HFFc6 (cell line): ENCODE measurements at places on chromosomes 13 and 19. TPM values are rescaled to one million over a fixed set of nuclear protein-coding genes. Genes with fewer than 3 reads are reported as not detected.

ARL11 gene
- not detected in 3 replicates for total RNA-seq

GRCh38 chr13:36555151-36555986 lies 118.5 kb upstream of the SERTM1 start:
- H3K4me1 ChIP-seq: no peaks in the 10 kb centered on the region
- H3K4me3 ChIP-seq: no peak overlapping the region
- H3K27ac ChIP-seq: no peak overlapping the region
- no peaks in the 10 kb centered on the region; the same call in 1 of the 2 replicates for H3K27me3 ChIP-seq
- no peaks in the 10 kb centered on the region for H3K36me3 ChIP-seq

CHST8 gene
- not detected in 2 replicates for total RNA-seq

DNA sequence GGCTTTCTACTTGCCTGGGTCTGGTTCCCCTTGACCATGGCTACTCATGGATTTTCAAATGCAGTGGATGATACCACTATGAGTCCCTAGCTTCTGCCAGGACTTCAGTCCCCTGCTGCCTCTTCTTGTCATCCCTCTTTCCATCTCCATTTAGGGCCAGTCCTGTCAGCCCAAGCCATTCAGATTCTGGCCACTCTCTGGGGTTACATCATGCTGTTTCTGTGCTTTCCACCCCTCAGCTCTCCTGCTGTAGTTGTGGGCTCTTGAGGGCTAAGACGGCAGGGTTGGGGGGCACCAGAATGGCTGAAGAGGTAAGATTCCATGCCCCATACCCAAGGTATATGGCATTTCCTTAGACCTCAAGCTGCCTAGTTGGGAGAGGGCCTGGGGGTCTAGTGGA lies 13.2 kb upstream of the ZNF492 start:
- no peaks in the 10 kb centered on the region for H3K36me3 ChIP-seq
- no peak overlapping the region for H3K27ac ChIP-seq
- no peaks in the 10 kb centered on the region for H3K4me1 ChIP-seq
- DNase-seq: no peak

DNA sequence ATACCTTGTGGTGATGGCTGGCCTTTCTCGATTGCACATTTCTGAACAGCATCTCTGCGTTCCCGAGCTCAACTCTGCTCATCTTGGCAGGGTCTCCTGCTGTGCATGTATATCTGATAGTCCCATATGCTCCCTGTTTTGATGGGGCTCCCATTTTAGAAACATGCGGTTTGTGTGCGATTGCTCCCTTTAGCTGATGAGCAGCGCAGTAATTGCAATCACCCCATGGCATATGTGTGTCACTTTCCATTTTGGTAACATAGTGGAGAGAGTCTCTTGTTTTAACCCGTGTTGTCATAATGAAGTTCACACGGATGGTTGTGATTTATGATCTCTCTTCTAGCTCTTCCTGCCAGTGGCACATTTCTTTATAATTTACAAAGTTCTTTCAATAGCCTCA lies 144.7 kb downstream of the MTUS2 start:
- peaks cover 1% of the 10 kb centered on the region; the same call in 1 of the 2 replicates for H3K27me3 ChIP-seq
- no peaks in the 10 kb centered on the region for H3K4me1 ChIP-seq
- no peak for DNase-seq
- H3K27ac ChIP-seq: no peak overlapping the region

TINCR gene
- 0.18 and 0.34 TPM in 2 replicates for total RNA-seq

WASF3 gene
- total RNA-seq: 32.2 to 36.1 TPM (median 32.9 TPM) in 3 replicates

DNA sequence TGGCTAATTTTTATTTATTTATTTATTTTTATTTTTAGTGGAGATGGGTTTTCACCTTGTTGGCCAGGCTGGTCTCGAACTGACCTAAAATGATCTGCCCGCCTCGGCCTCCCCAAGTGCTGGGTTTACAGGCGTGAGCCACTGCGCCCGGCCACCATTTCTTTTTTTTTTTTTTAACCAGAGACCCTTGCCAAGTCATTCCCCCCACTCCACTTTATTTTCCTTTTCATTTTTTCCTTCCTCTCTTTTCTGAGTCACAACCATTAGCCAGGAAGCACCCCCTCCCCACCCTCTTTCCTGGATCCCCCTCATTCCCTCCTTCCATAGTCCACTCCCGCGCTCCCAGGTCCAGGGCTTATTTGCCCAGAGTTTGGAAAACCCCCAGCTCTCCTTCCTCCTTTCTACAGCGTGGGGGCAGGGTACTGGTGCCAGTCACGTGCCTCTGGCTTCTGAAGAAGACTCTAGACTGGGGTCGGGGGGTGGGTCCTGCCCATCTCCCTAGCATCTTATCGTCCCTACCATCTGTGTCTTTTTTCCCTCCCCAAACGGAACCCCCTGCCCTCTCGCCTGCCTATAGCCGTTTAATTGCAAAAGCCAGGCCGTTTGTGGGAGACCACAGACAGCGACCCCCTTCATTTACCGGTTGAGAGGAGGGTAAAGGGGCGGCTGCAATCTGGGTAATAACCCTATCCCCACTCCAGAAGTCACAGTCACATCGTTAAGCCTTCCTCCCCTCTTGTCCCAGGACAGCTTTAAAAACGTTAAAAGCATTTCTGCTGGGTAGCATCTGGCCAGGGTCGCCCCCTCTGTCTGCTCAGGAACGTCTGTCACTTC lies 1.1 kb upstream of the CALR start:
- peak overlapping the region; percentile 92 for H3K27ac ChIP-seq
- H3K4me1 ChIP-seq: peaks cover 36% of the 10 kb centered on the region
- peaks cover 8% of the 10 kb centered on the region for H3K27me3 ChIP-seq
- DNase-seq: no peak
- peaks cover 39% of the 10 kb centered on the region for H3K36me3 ChIP-seq
- peak overlapping the region; percentile 99 for H3K4me3 ChIP-seq

DNA sequence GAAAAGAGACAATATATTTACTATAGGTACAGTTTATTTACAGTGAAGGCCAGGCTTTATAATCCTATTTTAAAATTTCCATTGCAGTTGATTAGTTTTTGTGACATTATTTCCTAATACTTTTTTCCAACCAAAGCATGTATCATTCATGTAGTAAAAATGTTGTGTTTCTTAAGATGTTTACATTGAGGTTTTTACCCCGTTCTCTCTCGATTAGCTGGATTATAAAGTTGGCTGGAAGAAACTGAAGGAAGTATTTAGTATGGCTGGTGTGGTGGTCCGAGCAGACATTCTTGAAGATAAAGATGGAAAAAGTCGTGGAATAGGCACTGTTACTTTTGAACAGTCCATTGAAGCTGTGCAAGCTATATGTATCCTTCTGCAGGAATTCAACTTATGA lies 21.2 kb downstream of the HNRNPM start:
- DNase-seq: no peak
- peaks cover 64% of the 10 kb centered on the region for H3K36me3 ChIP-seq
- no peak overlapping the region for H3K4me3 ChIP-seq
- H3K27ac ChIP-seq: peak overlapping the region; percentile 3; the same call in 1 of the 2 replicates
- H3K27me3 ChIP-seq: no peaks in the 10 kb centered on the region

GRCh38 chr13:93956426-93956825 lies 523.1 kb downstream of the DCT start:
- no peak overlapping the region for H3K4me3 ChIP-seq
- H3K4me1 ChIP-seq: peaks cover 9% of the 10 kb centered on the region
- no peaks in the 10 kb centered on the region for H3K36me3 ChIP-seq

GRCh38 chr19:43408043-43408442 lies 6.6 kb upstream of the TEX101 start:
- DNase-seq: no peak
- H3K36me3 ChIP-seq: no peaks in the 10 kb centered on the region
- no peaks in the 10 kb centered on the region for H3K4me1 ChIP-seq
- H3K4me3 ChIP-seq: no peak overlapping the region
- no peak overlapping the region for H3K27ac ChIP-seq
- peaks cover 17% of the 10 kb centered on the region for H3K27me3 ChIP-seq

ACP7 gene
- total RNA-seq: not detected in 3 replicates

DNA sequence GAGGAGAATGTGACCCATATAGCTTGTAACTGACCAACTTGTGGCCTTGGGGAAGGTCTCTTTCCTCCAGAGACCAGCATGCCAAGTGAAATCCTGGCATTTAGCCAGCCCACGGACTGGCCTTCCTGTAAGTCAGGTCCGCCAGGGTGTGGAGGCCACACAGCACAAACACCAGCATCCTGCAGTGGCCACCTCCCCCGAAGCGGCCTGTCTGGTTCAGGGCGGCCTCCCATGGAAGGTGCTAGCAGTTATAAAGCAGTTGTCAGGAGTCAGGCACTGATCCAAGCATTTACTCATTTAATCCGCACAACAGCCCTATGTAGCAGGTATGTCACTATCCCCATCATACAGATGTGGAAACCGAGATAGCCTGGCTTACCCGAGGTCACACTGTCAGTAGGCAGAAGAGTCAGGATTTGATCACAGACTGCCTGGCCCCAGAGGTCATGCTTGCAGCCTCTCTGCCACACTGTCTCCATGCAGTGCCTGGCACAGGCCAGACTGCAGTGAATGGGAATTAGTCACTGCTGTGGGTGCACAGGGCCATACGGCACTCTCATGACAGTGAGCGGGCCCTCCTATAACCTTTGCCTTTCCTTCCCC lies 36.7 kb downstream of the CAPN12 start:
- H3K27me3 ChIP-seq: peaks cover 52% of the 10 kb centered on the region
- H3K4me3 ChIP-seq: no peak overlapping the region
- H3K36me3 ChIP-seq: peaks cover 51% of the 10 kb centered on the region
- H3K27ac ChIP-seq: peak overlapping the region; percentile 89
- peaks cover 47% of the 10 kb centered on the region for H3K4me1 ChIP-seq
- no peak for DNase-seq

DNA sequence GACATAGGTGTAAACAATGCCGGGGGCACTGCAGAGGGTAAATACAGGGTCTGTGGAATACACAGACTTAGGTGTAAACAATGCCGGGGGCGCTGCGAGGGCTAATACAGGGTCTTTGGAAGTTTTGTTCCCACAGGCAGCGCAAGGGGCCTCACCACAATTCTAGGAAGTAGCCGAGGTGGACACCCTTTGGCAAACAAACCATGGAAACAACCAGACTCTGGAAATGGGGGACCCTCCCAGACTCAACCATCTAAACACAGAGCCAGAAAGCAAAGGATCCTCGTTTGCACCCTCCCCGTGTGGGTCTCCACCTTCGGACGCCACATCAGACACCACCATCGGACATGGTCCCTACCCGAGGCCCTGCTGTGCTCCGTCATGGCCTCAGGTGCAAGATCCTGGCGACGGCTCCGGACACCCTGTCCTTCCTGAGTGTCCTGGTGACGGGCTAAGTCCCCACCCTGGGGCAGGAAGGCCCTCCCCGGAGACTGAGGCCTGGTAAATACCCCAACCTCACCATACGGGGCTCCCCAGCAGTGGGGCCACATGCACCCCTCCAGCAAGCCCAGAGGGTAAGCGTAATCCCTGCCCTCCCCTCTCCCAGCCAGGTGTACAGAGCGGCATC lies 16.7 kb upstream of the PLPP2 start:
- no peaks in the 10 kb centered on the region; the same call in none of the 2 replicates for H3K27me3 ChIP-seq
- no peaks in the 10 kb centered on the region for H3K4me1 ChIP-seq
- DNase-seq: no peak
- no peak overlapping the region for H3K4me3 ChIP-seq
- peaks cover 12% of the 10 kb centered on the region; the same call in 1 of the 2 replicates for H3K36me3 ChIP-seq

- H3K36me3 ChIP-seq: no peaks in the 10 kb centered on the region
- H3K4me1 ChIP-seq: no peaks in the 10 kb centered on the region; the same call in 1 of the 2 replicates
- H3K4me3 ChIP-seq: no peak overlapping the region
- peaks cover 8% of the 10 kb centered on the region for H3K27me3 ChIP-seq
- DNase-seq: no peak
These were observed 3.9 kb upstream of the ATP11A start for GRCh38 chr13:112685896-112686295.

- no peak overlapping the region for H3K27ac ChIP-seq
- no peaks in the 10 kb centered on the region; the same call in 1 of the 2 replicates for H3K36me3 ChIP-seq
- no peak overlapping the region for H3K4me3 ChIP-seq
- H3K4me1 ChIP-seq: no peaks in the 10 kb centered on the region
- H3K27me3 ChIP-seq: peaks cover 2% of the 10 kb centered on the region
- no peak for DNase-seq
These were observed 194.3 kb downstream of the TEX29 start for GRCh38 chr13:111514610-111515306.

GRCh38 chr13:48504606-48505005 lies 28.3 kb downstream of the RCBTB2 start:
- no peak overlapping the region for H3K4me3 ChIP-seq
- DNase-seq: no peak
- H3K27ac ChIP-seq: no peak overlapping the region
- H3K4me1 ChIP-seq: peaks cover 24% of the 10 kb centered on the region

DNA sequence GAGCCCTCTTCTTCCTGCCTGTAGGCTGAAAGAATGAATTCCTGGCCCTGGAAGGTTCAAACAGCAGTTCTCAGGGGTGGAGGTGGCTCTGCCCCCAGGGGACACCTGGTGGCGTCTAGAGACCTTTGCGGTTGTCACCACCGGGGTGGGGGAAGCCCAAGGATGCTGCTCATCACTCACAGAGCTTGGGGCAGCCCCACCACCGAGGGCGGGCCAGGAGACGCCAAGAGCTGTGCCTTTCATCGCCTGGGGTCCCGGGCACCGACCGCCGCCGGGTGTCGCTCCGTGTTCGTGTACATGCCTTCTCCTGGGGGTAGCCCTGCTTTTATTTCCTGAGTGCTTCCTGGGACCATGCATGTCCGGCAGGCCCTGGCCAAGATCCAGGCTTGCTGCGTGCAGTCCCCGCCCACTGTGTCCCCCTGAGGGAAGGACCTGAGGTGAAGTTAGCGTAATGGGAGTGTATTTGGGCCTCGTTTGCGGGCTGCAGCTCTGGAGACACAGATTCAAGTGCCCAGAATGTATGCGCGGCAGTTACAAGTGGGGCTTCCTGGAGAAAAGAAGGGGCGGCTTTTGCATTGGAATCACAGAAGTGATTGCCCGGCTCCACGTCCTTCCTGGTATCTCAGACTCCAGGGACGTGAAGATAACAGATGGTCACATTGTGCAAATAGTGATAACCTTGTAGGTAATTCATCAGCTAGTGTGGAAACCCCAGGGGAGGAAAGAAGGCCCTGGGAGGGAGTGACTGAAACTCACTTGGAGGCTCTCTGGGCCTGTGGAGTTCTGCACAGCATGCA lies 7.8 kb downstream of the DOT1L start:
- H3K36me3 ChIP-seq: peaks cover 10% of the 10 kb centered on the region
- H3K27ac ChIP-seq: 0 out of 2 replicates have a peak overlapping the region, but pooled peaks have one; percentile 21
- H3K27me3 ChIP-seq: no peaks in the 10 kb centered on the region; the same call in 1 of the 2 replicates
- H3K4me1 ChIP-seq: peaks cover 50% of the 10 kb centered on the region
- no peak overlapping the region; the same call in 1 of the 2 replicates for H3K4me3 ChIP-seq

GRCh38 chr13:30023196-30023895 lies 172.9 kb upstream of the UBL3 start:
- H3K27ac ChIP-seq: no peak overlapping the region
- H3K4me3 ChIP-seq: no peak overlapping the region
- H3K4me1 ChIP-seq: peaks cover 82% of the 10 kb centered on the region
- H3K36me3 ChIP-seq: no peaks in the 10 kb centered on the region
- no peaks in the 10 kb centered on the region; the same call in 1 of the 2 replicates for H3K27me3 ChIP-seq
- DNase-seq: no peak

PGLYRP2 gene
- not detected in 2 replicates for total RNA-seq

- H3K27me3 ChIP-seq: peaks cover 9% of the 10 kb centered on the region
- H3K4me1 ChIP-seq: peaks cover 13% of the 10 kb centered on the region
- H3K4me3 ChIP-seq: no peak overlapping the region
- DNase-seq: no peak
These were observed 22.8 kb downstream of the WTIP start for GRCh38 chr19:34504273-34504808.

DNA sequence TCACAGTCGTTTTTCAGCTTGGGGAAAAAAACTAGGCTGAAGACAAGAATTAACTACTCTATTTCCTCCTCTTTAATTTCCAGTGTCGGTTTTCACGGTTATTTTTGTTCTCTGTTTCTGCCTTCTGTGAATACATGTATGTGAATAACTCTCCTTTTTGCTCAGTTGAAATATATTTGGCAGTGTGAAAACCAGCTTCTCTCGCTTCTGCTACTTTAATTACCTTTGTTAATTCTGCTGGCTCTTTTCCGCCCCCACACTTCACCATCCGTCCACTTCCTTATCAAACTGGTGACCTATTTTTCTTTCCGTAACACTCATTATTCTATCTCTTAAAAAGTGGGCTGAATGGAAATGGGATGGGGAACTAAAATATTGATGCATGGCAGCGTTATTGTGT lies 126.4 kb downstream of the POU4F1 start:
- no peaks in the 10 kb centered on the region for H3K36me3 ChIP-seq
- H3K27ac ChIP-seq: no peak overlapping the region
- no peaks in the 10 kb centered on the region for H3K4me1 ChIP-seq
- no peaks in the 10 kb centered on the region; the same call in 1 of the 2 replicates for H3K27me3 ChIP-seq
